Ovary (tissue), 10 donors: ENCODE measurements at places on chromosomes 12 and 14. TPM values are rescaled to one million over a fixed set of nuclear protein-coding genes. Genes with fewer than 3 reads are reported as not detected.

Gene TAS2R31
- total RNA-seq = 2.4 TPM

GRCh38 chr14:102500158-102500662 is 9.4 kb downstream of the ANKRD9 start:
- no peak overlapping the region for H3K4me3 ChIP-seq
- H3K27ac ChIP-seq = no peak overlapping the region
- DNase-seq = no peak
- H3K27me3 ChIP-seq = no peaks in the 10 kb centered on the region
- no peaks in the 10 kb centered on the region for H3K36me3 ChIP-seq

DNA sequence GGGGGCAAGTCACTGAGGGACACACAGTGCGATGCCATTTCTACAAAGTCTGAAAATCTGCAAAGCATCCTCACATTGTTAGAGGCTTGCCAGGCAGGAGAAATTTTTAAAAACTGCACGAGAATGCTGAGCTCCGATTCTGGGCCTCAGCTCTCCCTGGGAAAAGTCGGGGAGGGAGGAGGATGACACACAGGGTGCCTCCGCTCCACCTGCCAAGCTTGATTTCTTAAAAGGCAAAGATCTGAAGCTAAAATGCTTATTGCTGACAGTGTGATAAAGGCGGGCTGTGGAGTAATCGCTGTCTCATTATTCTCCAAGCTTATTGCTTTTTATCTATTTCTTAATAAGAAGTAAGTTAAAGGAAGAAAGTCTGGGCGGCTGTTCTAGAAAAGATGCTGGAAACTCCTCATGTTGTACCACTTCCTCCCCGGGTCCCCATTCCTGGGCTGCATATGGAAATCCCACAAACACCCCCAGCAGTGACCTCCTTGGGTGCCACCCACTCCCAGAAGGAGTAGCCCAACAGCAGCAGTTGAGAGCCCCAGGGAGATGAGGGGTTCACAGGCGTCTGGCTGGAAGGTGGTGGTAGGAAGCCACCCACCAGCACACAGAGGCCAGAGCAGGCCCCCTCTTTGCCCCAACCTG is 55.0 kb downstream of the CCDC85C start:
- no peak overlapping the region for H3K27ac ChIP-seq
- no peak for DNase-seq
- H3K4me3 ChIP-seq = no peak overlapping the region
- no peaks in the 10 kb centered on the region for H3K36me3 ChIP-seq
- H3K27me3 ChIP-seq = no peaks in the 10 kb centered on the region

DNA sequence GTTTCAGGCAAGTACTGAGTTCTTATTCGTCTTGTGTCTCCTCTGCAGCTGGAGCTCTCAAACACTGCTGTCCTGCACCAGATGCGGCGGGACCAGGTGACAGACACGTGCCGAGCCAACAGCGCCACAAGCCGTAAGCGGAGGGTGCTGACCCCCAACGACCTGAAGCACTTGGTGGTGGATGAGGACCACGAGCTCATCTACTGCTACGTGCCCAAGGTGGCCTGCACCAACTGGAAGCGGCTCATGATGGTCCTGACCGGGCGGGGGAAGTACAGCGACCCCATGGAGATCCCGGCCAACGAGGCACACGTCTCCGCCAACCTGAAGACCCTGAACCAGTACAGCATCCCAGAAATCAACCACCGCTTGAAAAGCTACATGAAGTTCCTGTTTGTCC is 201.2 kb downstream of the SLC41A2 start:
- no peak overlapping the region for H3K27ac ChIP-seq
- H3K4me1 ChIP-seq = no peaks in the 10 kb centered on the region
- no peaks in the 10 kb centered on the region for H3K27me3 ChIP-seq
- no peaks in the 10 kb centered on the region for H3K36me3 ChIP-seq
- no peak for DNase-seq

Gene PROX2
- not detected for total RNA-seq

Gene KRT6C
- total RNA-seq = not detected

GRCh38 chr14:32545506-32546210 is 216.6 kb downstream of the AKAP6 start:
- H3K4me3 ChIP-seq = no peak overlapping the region
- no peak overlapping the region for H3K27ac ChIP-seq
- H3K36me3 ChIP-seq = no peaks in the 10 kb centered on the region
- no peak for DNase-seq

DNA sequence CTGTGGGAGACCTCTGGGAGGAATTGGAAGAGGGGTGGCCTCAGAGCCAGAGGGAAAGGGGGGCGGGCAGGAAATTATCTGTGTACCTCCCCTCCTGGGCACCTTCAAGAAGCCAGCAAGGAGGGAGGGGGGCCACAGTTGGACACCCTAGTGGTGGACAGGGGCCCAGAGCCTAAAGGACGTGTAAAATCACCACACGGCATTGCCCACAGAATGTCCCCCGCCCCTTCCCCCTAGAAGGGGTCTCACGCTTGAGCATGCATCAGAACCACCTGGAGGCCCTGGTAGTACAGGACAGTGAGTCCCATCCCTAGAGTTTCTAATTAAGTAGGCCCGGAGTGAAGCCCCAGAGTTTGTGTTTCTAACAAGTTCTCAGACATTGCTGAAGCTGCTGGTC is 8.2 kb downstream of the ENDOU start:
- no peak overlapping the region for H3K4me3 ChIP-seq
- H3K27ac ChIP-seq = peak overlapping the region; percentile 84
- H3K27me3 ChIP-seq = no peaks in the 10 kb centered on the region
- no peaks in the 10 kb centered on the region for H3K36me3 ChIP-seq
- H3K4me1 ChIP-seq = peaks cover 39% of the 10 kb centered on the region

GRCh38 chr12:101570047-101570446 is 24.7 kb upstream of the MYBPC1 start:
- no peak overlapping the region for H3K4me3 ChIP-seq
- no peak for DNase-seq
- H3K36me3 ChIP-seq = no peaks in the 10 kb centered on the region
- no peaks in the 10 kb centered on the region for H3K27me3 ChIP-seq

DNA sequence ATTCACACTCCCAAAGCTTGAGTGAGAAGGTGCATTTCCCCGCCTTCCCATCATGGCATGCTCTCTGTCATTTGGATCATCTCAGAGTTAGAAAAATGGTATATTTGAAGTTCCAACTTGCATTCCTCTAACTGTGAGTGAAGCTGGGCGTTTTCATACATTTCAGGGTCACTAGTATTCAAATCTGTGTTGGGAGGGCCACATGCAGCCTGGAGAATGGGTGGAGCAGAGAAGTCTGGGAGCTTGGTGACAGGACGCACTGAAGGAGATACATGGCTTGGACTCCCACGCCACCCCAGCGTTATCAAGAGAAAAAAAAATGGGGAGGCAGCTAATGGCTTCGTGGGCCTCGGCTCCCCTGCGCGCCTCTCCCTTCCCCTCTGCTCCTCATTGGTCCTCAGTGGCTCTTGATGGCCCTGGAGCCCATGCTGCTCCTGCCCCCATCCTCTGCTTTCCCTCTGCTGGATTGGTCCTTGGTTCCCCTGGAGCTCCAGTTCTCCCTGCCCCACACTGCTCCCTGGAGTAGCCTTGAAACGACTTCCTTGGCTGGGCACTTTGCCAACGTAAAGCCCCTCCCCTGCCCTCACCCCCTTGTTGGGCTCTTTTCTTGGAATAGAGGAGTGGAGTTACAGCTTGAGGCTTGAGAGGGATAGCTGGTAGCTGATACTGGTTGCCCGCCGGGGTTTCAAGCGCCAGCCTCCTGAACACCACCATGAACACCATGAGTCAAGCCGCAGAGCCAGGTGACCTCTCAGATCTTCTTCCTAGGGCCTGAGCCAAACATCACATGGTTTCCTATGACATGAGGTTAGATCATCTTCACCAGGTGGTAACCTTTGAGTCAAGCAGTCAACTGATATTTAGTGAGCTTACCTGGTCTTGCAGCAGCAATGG is 139.6 kb downstream of the PRKCH start:
- H3K4me1 ChIP-seq = peaks cover 4% of the 10 kb centered on the region
- DNase-seq = peak; percentile 50
- H3K27me3 ChIP-seq = no peaks in the 10 kb centered on the region

GRCh38 chr12:130666645-130667044 is 49.5 kb downstream of the RIMBP2 start:
- no peaks in the 10 kb centered on the region for H3K36me3 ChIP-seq
- DNase-seq = no peak
- no peak overlapping the region for H3K4me3 ChIP-seq
- no peaks in the 10 kb centered on the region for H3K4me1 ChIP-seq

DNA sequence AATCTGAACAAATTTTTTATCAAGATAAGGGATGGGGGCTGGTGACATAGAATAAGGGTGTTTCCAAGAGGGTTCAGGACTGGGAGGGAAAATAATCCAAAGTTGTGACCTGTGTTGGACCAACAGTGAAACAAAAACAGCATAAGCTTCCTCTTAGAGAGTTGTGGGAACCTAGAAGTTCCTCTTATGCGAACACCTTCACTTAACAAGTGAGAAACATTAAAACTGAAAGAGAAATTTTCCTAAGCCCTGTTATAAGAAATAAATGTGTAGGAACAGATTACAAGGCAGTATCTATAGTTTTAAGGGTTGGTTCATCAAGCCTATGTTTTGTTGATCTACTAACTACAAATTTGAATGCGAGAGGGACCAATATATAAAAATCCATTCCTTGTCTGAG is 58.4 kb downstream of the LLPH start:
- no peaks in the 10 kb centered on the region for H3K27me3 ChIP-seq
- H3K4me3 ChIP-seq = no peak overlapping the region
- peaks cover 7% of the 10 kb centered on the region for H3K4me1 ChIP-seq
- H3K36me3 ChIP-seq = no peaks in the 10 kb centered on the region
- no peak overlapping the region for H3K27ac ChIP-seq
- DNase-seq = no peak

Gene TPPP2
- 1.4 TPM for total RNA-seq

Gene SDR9C7
- total RNA-seq = 0.10 TPM
